ENCODE measurements at places on chromosomes 3 and 15. TPM values are rescaled to one million over a fixed set of nuclear protein-coding genes. Genes with fewer than 3 reads are reported as not detected.

The TRAT1 gene
- 0.37 TPM for total RNA-seq

The PCOLCE2 gene
- total RNA-seq: 4.8 TPM

The SIDT1 gene
- total RNA-seq: 2.2 TPM

The CPN2 gene
- not detected for total RNA-seq

The SEMA3G gene
- total RNA-seq: 3.7 TPM

The KCNMB3 gene
- 1.3 TPM for total RNA-seq

The AGBL1 gene
- under 0.01 TPM for total RNA-seq

The PCSK6 gene
- total RNA-seq: 8.4 TPM

The COL8A1 gene
- 15.5 TPM for total RNA-seq

The CHRM5 gene
- 0.08 TPM for total RNA-seq

The CEP152 gene
- 2.5 TPM for total RNA-seq

DNA sequence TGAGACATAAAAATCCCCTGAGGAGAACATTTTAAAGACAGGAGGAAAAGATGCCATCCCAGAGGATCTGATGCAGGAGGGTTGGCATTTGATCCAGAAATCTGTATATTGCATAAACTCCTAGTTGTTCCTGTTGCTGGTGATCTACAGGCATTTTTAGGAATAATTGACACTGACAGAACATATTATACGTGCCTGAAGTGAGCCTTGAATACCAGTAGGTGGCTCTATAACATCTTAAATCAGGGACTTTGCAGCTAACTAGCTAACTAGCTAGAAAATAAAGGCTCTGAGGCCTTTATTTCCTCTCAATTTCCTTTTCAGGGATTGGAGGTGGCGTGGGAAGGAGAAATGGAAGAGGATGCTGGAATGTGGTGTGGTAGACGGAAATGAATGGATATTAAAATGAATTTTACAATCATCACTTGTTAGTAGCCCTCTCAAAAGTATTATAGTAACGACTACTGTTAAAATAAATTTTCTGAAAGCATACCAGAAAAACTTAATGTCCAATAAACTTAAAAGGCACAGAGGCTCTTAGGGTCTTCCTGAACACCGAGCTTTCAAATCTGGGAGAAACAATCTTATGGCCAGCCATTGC is 73.8 kb upstream of the ZBED2 start:
- peaks cover 1% of the 10 kb centered on the region for H3K4me1 ChIP-seq
- no peak overlapping the region for H3K27ac ChIP-seq
- DNase-seq: no peak
- no peaks in the 10 kb centered on the region for H3K27me3 ChIP-seq
- no peak overlapping the region for H3K4me3 ChIP-seq

GRCh38 chr15:60255390-60255789 is 142.4 kb downstream of the ANXA2 start:
- H3K27me3 ChIP-seq: no peaks in the 10 kb centered on the region
- H3K4me3 ChIP-seq: no peak overlapping the region
- DNase-seq: no peak

- H3K27ac ChIP-seq: no peak overlapping the region
- no peak for DNase-seq
- no peaks in the 10 kb centered on the region for H3K36me3 ChIP-seq
- no peaks in the 10 kb centered on the region for H3K27me3 ChIP-seq
Observed at GRCh38 chr3:151008699-151009098, 36.2 kb upstream of the CLRN1 start.

- no peaks in the 10 kb centered on the region for H3K4me1 ChIP-seq
- no peak for DNase-seq
- no peak overlapping the region for H3K27ac ChIP-seq
- no peak overlapping the region for H3K4me3 ChIP-seq
- no peaks in the 10 kb centered on the region for H3K36me3 ChIP-seq
Observed at GRCh38 chr15:50107157-50107556, 11.9 kb downstream of the ATP8B4 start.

GRCh38 chr3:44000586-44000985 is 241.1 kb upstream of the TOPAZ1 start:
- H3K36me3 ChIP-seq: no peaks in the 10 kb centered on the region
- H3K4me1 ChIP-seq: peaks cover 11% of the 10 kb centered on the region
- no peak overlapping the region for H3K4me3 ChIP-seq
- no peaks in the 10 kb centered on the region for H3K27me3 ChIP-seq

- H3K4me3 ChIP-seq: no peak overlapping the region
- H3K36me3 ChIP-seq: no peaks in the 10 kb centered on the region
- no peak overlapping the region for H3K27ac ChIP-seq
- DNase-seq: no peak
- H3K4me1 ChIP-seq: no peaks in the 10 kb centered on the region
- H3K27me3 ChIP-seq: no peaks in the 10 kb centered on the region
Observed at GRCh38 chr3:113161661-113162060, 49.7 kb upstream of the BOC start.

GRCh38 chr3:45948311-45948781 is 5.1 kb downstream of the CXCR6 start:
- H3K4me3 ChIP-seq: no peak overlapping the region
- no peaks in the 10 kb centered on the region for H3K27me3 ChIP-seq
- no peak overlapping the region for H3K27ac ChIP-seq
- H3K4me1 ChIP-seq: peaks cover 4% of the 10 kb centered on the region

DNA sequence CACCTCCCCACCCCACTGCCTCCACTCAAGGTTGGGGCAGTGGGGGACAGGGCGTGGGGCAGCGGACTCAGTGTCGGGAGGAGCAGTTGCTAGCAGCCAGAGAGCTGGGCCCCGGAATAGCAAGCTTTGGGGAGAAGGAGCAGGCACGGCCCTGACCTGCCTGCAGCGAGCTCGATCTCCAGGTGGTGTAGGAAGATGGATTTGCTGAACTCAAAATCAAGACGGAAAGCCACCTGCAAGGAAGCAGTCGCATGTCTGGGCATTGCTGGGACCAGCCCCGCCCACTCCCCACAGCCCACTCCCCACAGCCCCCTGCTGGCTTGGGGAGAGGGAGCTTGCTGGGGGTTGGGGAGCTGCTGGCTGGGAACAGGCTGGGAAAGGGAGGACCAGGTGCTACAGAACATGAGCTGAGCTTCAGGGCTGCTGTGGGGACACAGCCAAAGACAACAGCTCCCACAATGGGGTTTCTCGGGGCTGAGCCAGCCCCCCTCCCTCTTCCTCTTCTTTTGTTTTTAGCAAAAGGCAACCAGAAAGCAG is 38.0 kb downstream of the FEM1B start:
- H3K27ac ChIP-seq: no peak overlapping the region
- DNase-seq: peak; percentile 23
- H3K4me3 ChIP-seq: no peak overlapping the region
- H3K4me1 ChIP-seq: no peaks in the 10 kb centered on the region
- H3K27me3 ChIP-seq: no peaks in the 10 kb centered on the region
- no peaks in the 10 kb centered on the region for H3K36me3 ChIP-seq

GRCh38 chr3:171875923-171876412 is 32.8 kb downstream of the TMEM212 start:
- no peaks in the 10 kb centered on the region for H3K36me3 ChIP-seq
- H3K27ac ChIP-seq: peak overlapping the region; percentile 38
- DNase-seq: no peak
- no peaks in the 10 kb centered on the region for H3K27me3 ChIP-seq
- no peak overlapping the region for H3K4me3 ChIP-seq

DNA sequence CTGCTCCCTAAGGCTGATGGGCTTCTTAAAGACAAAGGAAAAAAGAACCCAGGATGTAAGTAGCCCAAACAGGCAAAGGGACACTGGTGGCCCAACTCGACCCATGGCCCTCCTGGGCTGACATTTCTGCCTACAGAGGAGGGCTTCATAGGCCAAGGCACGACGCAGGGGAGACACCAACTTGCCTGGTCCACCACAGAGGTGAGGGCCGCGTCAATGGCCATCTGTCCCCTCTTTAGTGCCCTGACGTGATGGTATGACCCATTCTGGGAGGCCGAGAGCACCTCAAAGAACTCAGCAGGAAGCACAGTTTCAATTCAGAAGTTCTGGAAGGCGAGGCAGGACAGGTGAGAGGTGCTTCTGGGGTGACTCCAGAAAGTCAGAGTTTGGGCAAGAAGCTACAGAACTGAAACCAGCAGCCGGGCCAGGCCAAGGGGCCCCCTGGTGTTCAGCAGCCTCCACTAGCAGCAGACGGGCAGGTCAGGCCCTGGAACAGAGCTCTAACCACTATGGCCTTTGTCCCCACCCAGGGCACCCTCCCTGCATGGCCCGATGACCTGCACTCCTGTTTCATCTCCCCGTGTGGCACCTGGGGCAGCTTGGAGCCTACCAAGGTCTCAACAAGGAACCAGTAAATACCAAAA is 45.1 kb downstream of the HMCES start:
- H3K36me3 ChIP-seq: no peaks in the 10 kb centered on the region
- H3K27ac ChIP-seq: no peak overlapping the region
- H3K4me3 ChIP-seq: no peak overlapping the region
- no peaks in the 10 kb centered on the region for H3K27me3 ChIP-seq
- DNase-seq: no peak

DNA sequence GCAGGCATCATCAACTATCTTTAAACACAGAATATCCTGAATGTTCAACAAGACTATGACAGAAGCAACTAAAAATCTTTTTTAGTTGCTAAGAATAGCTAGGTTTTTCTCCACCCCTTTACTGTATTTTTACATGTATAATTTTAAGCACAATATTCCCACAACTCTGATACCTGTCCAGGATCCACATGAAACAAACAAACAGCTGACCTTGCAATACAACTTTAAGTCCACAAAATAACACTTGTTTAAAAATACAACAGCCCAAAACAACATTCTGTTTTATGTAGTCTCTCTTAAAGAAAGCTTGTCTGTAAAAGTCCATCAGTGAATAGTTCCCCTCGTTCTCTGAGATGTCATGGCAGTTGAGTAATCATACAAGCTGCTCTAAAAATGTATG is 41.1 kb downstream of the IFT57 start:
- no peak overlapping the region for H3K4me3 ChIP-seq
- no peak overlapping the region for H3K27ac ChIP-seq

- H3K27ac ChIP-seq: no peak overlapping the region
- no peaks in the 10 kb centered on the region for H3K27me3 ChIP-seq
- DNase-seq: no peak
- H3K4me1 ChIP-seq: peaks cover 2% of the 10 kb centered on the region
- no peaks in the 10 kb centered on the region for H3K36me3 ChIP-seq
Observed at GRCh38 chr3:141012571-141012970, 38.6 kb upstream of the SPSB4 start.

- H3K4me1 ChIP-seq: no peaks in the 10 kb centered on the region
- no peak overlapping the region for H3K27ac ChIP-seq
- no peaks in the 10 kb centered on the region for H3K36me3 ChIP-seq
- H3K4me3 ChIP-seq: peak overlapping the region; percentile 17
- no peaks in the 10 kb centered on the region for H3K27me3 ChIP-seq
- DNase-seq: no peak
Observed at GRCh38 chr15:91100814-91101607, 954 bp downstream of the SV2B start.

DNA sequence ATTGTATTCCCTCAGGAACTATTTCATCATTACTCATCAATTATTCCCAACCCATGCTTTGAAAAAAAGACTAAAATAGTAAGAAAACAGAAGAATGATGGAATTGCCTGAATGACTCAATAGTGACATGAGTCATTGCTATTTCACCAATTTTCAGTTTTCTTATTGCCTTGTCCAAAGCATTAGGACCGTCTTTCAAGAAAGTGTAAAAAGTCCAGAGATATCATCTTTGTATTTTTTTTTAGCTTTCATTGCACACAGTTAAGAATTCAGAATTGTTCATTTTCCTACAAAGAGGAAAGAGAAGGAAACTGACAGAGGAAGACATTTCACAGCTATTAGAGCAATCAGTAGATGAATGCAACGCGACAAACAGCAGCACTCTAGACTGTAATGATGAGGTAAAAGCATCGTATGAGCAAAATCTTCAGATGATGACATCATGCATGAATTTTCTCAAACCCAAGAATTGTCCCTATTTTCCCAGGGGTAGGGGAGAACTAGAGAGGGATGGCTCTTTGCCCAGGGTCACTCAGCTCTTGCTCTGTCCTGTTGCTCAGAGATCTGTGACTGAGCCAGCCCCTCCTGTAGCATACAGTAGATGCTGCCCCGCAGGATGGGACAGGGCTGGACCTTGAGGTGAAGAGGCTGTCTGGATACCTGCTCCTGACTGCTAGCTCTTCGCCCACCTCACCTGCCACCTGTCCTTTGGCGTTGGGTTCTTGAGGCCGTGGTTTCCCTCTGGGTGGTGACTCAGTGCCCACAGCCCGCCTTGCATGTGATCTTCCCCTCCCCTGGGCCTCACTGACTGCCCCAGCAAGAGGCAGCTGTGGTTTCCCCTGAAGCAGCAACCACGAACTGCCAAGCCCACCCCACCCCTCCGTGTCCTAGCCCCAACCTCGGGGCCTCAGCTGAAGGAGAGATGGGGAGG is 84.8 kb downstream of the PPCDC start:
- no peak overlapping the region for H3K4me3 ChIP-seq
- no peaks in the 10 kb centered on the region for H3K36me3 ChIP-seq
- H3K4me1 ChIP-seq: peaks cover 2% of the 10 kb centered on the region
- no peak for DNase-seq

GRCh38 chr3:31369637-31370379 is 162.9 kb upstream of the STT3B start:
- H3K4me3 ChIP-seq: no peak overlapping the region
- peaks cover 5% of the 10 kb centered on the region for H3K4me1 ChIP-seq
- no peaks in the 10 kb centered on the region for H3K36me3 ChIP-seq
- DNase-seq: no peak
- no peak overlapping the region for H3K27ac ChIP-seq

DNA sequence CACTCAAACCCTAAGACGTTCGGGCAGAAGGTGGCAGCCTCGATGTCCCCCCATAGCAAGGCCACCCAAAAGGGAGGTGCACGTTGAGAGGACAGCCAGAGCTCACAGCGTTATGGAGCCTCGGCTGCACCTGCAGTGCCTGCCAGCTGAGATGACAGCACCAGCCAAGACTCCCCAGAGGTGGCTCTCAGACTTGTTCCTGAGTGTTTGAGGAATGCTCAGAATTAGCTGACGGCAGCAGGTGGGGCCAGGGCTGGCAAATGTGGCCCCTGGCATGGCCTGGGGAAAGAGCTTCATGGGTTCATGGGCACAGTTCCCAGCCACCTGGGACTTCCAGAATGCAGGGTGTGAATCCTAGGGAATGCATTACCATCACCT is 177.8 kb downstream of the KLF13 start:
- DNase-seq: no peak
- H3K27me3 ChIP-seq: no peaks in the 10 kb centered on the region

DNA sequence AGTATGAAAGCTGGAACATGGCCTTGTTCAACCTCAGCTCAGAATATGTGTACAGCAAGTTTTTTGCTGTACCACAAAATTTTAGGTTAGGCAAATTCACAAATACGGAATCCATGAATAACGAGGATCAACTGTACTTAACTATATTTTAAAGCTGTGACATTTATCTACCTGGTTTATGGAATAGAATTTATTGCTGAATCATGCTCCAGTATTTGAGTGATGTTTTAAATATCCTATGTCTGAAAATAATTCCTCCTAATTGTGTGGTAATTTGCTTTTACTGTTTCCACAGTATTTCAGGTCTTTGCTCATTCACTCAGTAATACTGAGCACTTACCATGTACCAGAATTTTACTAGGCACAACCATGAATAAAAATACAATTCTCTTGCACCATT is 29.5 kb downstream of the SEC62 start:
- no peaks in the 10 kb centered on the region for H3K4me1 ChIP-seq
- no peak overlapping the region for H3K4me3 ChIP-seq
- no peak overlapping the region for H3K27ac ChIP-seq
- H3K36me3 ChIP-seq: no peaks in the 10 kb centered on the region
- no peak for DNase-seq
- no peaks in the 10 kb centered on the region for H3K27me3 ChIP-seq
